Skeletal muscle cell (primary cell): ENCODE measurements at places on chromosomes 2 and 18.

GRCh38 chr2:81303321-81303720, 998.8 kb upstream of the LRRTM1 start:
- no peak for DNase-seq

DNA sequence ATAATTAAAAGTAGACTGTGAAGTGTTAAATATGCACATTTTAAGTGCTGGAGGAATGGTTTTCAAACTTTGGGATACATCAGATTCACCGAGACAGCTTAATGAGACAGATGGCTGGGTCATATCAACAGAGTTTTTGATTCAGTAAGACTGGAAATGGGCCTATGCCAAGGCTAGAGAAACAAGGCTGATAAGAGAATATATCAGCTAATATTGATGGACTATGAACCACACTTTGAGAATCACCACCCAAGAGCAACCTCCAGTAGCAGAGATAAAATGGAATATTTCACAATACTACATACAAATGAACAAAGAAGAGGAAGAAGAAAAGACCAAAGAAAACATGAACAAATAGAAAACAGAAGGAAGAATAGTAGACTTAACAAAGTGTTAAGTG, 450.2 kb upstream of the KLHL29 start:
- DNase-seq, result no peak

DNA sequence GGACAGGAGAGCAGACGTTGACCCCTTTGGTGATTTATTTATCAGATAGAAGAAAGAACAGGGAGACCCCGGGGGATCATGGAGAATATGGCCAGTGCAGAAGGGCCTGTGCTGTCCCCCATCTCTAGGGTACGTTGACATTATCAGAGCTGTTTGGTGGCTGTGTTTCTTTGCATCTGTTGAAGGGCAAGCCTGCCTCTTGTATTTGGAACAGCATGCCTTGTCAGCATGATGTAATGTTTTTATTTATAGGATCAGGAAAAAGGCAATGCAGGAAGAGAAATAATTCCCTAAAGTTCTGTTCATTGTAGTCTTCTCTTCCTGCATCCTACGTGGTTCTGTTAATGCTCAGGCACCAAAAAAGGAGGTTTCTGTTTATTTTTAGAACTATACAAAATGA, 49.8 kb upstream of the CABYR start:
- no peak for DNase-seq

GRCh38 chr2:239025096-239025801, 177.4 kb downstream of the TWIST2 start:
- no peak for DNase-seq
